ENCODE measurements at places on chromosomes 13 and 19. TPM values are rescaled to one million over a fixed set of nuclear protein-coding genes. Genes with fewer than 3 reads are reported as not detected.
A peak's percentile ranks its signal among the peaks of the same experiment; 100 is the strongest.

Gene DCLK1
- not detected for total RNA-seq

Gene SULT2A1
- not detected for total RNA-seq

GRCh38 chr13:60753641-60754040 lies 356.6 kb downstream of the TDRD3 start:
- DNase-seq, result no peak
- H3K4me3 ChIP-seq, result no peak overlapping the region
- H3K36me3 ChIP-seq, result no peaks in the 10 kb centered on the region
- H3K27me3 ChIP-seq, result no peaks in the 10 kb centered on the region

- H3K4me3 ChIP-seq, result peak overlapping the region; percentile 97
- peak overlapping the region; percentile 100 for H3K27ac ChIP-seq
- DNase-seq, result no peak
- H3K4me1 ChIP-seq, result peaks cover 38% of the 10 kb centered on the region
- no peaks in the 10 kb centered on the region for H3K27me3 ChIP-seq
Measured at GRCh38 chr19:13153569-13154240, 3.5 kb downstream of the IER2 start.

DNA sequence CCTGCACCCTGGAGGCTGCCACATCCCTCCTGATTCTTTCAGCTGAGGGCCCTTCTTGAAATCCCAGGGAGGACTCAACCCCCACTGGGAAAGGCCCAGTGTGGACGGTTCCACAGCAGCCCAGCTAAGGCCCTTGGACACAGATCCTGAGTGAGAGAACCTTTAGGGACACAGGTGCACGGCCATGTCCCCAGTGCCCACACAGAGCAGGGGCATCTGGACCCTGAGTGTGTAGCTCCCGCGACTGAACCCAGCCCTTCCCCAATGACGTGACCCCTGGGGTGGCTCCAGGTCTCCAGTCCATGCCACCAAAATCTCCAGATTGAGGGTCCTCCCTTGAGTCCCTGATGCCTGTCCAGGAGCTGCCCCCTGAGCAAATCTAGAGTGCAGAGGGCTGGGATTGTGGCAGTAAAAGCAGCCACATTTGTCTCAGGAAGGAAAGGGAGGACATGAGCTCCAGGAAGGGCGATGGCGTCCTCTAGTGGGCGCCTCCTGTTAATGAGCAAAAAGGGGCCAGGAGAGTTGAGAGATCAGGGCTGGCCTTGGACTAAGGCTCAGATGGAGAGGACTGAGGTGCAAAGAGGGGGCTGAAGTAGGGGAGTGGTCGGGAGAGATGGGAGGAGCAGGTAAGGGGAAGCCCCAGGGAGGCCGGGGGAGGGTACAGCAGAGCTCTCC lies 6.9 kb upstream of the CEACAM5 start:
- no peaks in the 10 kb centered on the region for H3K36me3 ChIP-seq
- no peaks in the 10 kb centered on the region for H3K4me1 ChIP-seq
- DNase-seq, result no peak
- H3K27ac ChIP-seq, result no peak overlapping the region

Gene CNFN
- total RNA-seq, result not detected

Measured in activated CD4-positive, alpha-beta T cell treated with anti-CD3 and anti-CD28 coated beads, Interleukin-2, amount 10 ng/mL, durations not matched to agents 7 days and 5 days (primary cell).